ENCODE measurements at places on chromosomes 6 and 20.

GRCh38 chr6:122352981-122353664 is 46.3 kb upstream of the HSF2 start:
- DNase-seq: no peak

DNA sequence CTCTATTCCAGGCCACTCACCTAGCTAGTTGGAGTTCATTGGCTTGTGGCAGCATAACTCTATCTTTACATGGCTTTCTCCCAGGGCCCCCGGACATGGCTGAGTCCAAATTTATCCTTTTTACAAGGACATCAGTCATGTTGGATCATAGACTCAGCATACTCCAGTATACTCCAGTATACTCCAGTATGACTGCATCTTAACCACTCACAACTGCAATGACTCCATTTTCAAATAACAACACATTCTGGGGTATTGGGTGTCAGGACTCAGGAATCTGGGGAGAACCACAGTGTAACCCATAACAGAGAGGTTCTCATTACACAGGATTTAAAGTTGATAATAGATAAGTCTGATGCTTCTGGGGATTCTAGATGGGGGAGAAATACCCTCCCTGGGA is 53.8 kb upstream of the TSHZ2 start:
- no peak for DNase-seq

GRCh38 chr6:73302339-73302738 is 39.3 kb upstream of the KHDC1 start:
- DNase-seq: no peak

DNA sequence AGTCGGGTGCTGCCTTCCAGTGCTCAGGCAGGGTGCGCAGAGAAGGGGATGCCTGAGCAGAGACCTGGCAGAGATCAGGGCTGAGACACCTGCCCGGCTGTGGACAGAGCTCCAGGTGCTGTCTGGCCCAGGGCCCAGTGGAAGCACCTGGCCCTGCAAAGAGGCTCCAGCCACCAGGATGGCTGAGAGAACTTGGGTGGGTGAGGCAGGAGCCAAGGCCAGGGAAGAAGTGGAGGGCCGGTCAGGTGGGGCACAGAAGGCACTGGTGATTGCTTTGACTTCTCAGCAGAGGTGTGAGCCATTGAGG is 31.2 kb downstream of the PNLDC1 start:
- no peak for DNase-seq

DNA sequence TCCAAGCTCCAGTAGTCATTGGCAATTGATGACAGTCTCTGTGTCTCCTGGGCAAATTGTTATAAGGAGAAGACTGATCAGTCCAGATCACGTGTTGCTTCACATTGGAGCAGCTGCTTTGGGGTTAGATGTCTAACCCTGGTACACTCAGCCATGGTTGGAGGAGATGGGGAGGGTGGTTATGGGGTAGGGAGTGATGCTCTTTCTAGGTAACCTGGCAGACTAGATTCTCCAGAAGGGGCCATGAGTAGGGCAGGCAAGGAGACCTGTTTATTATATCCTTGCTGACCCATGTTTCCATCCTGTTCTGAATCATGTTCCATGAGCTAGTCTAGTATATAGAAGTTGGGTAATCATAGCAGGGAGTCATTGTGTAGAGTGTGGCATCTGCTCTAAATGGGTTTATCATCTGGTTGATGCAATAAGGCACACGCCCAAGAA is 50.8 kb upstream of the BACH2 start:
- DNase-seq: peak; percentile 39

- no peak for DNase-seq
These were observed 77.1 kb upstream of the RNF217 start for GRCh38 chr6:124885171-124885570.

- no peak for DNase-seq
These were observed 2.6 kb downstream of the RPS10 start for GRCh38 chr6:34423254-34423653.

DNA sequence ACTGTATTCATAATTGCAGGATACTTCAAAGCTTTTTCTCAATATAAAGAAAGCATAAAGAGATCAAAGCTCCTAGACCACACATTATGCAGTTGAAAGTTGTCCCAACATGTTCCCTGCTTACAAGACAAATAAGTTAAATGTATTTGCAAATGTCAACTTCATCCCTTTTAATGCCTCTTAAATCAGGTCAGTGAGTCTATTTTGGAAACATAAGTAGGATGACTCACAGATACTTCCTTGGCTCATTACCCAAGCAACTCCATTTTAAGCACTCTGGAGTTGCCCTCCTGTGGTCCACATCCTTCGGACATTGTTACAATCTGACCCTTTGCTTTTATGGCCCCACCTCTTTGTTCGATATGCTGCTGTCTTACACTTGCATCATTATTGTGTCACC is 162.0 kb downstream of the FAXC start:
- DNase-seq: no peak

GRCh38 chr20:19609642-19610223 is 148.3 kb upstream of the RIN2 start:
- no peak for DNase-seq

GRCh38 chr6:39370390-39370789 is 47.9 kb upstream of the KCNK16 start:
- no peak for DNase-seq

- DNase-seq: no peak
These were observed 756.1 kb upstream of the EPHA7 start for GRCh38 chr6:94175465-94175864.

DNA sequence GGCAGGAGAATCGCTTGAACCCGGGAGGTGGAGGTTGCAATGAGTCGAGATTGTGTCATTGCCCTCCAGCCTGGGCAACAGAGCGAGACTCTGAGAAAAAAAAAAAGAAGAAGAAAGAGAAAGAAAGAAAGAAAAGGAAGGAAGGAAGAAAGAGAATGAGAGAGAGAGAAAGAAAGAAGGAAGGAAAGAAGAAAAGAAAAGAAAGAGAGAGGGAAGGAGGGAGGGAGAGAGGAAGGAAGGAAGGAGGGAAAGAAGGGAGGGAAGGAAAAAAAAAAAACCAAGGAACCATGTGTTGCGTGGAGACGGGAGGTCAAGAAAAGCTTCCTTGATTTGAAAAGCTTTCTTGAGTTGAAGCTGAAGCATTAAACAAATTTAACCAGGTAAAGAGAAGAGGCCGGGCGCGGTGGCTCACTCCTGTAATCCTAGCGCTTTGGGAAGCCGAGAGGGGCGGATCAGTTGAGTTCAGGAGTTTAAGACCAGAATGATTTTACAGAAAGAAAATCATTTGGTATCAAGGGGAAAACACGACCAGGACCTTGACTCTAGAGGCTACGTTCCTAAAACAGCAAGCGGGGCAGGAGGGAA is 90.5 kb upstream of the PRSS16 start:
- DNase-seq: no peak

GRCh38 chr6:52994839-52995088 is 320 bp downstream of the GSTA4 start:
- no peak for DNase-seq

GRCh38 chr20:2816583-2817340 is 598 bp downstream of the TMEM239 start:
- DNase-seq: no peak

DNA sequence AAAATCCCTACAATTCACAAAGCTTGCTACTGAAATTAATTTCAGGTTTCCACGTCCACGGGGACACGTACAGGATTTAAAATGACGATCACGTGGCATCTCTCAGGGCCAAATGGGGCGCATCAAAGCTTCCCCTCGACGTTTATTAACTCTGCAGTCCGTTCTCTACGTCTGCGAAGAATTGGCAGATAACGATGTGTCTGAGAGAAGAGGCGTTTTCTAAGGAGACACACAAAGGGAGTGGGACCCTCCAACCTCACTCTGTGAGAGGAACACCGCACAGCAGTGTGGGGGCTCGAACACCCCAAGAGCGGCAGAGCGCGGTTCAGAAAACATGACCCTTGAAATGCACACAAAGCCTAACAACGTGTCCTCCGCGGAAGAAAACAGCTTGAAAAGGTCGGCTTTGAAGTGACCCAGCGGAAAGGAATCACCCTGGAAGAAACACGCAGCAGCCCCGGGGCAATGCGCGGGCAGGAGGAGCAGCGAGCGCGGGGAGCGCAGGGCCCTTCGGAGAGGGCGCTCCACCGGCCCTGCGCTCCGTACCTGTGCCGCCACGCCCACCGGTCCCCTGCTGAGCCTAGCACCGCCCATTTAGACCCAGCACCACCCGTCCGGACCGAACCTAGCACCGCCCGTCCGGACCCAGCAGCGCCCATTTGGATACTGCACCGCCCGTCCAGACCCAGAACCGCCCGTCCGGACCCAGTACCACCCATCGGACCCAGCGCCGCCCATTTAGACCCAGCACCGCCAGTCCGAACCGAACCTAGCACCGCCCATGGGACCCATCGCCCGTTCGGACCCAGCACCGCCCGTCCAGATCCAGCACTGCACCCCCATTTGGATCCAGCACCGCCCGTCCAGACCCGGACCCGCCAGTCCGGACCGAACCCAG is 1.1 kb upstream of the AFDN start:
- no peak for DNase-seq

GRCh38 chr6:89050697-89051096 is 29.9 kb upstream of the PNRC1 start:
- no peak for DNase-seq

- DNase-seq: no peak
These were observed 131.2 kb upstream of the SPACA1 start for GRCh38 chr6:87916446-87916845.

- peak; percentile 92 for DNase-seq
These were observed 33.0 kb downstream of the SLCO4A1 start for GRCh38 chr20:62675156-62675876.

DNA sequence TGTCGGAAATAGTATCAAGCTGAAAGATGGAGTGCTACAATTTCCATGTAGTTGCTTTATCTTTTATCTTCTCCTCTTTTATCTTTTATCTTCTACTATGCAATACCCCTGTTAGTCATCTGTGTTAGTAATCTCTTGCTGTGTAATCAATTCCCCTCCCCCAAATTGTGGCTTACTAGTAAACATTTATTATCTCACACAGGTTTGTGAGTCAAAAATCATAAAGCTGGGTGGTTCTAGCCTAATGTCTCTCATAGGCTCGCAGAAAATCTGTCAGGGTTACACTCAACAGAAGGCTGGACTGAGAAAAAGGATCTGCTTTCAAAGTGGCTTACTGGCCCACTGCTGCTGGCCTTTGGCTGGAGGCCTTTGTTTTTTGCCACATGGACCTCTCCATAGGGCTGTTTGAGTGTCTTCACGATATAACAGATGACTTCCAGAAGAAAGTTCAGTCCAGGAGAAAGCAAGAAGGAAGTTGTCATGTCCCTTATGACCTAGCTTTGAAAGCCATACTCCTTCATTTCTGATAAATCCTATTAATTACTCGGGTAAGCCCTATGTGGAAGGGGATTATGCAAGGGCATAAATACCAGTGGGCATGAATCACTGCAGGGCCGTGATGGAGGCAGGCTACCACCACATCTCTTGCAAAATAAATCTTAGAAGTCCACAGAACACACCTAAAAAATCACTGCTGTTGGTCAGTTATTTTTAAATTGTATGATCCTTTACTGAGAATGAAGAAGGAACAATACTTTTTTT is 24.5 kb upstream of the PTCHD4 start:
- DNase-seq: no peak

DNA sequence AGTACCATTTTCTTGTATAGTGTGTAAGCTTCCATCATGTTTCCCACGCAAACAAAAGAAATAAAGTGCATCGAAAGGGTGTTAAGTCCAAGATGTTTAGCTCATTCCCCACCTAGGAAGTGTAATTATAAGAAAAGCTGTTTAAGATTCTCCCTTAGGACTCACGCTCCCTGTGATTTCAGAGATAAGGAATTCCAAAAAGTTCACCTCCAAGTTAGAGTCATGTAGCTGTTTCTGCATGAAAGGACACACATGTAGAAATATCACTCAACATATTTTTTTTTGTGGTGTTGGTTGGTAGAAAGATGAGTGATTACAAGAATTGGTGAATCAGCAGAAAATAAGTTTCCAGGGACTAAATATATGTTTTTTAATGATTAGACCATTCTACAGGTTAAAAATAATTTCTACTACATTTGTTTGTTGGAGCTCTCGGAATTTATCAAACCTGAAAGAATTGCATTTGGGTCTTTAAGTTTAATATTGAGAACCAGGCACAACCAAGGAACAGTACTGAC is 10.4 kb downstream of the OPN5 start:
- DNase-seq: no peak

DNA sequence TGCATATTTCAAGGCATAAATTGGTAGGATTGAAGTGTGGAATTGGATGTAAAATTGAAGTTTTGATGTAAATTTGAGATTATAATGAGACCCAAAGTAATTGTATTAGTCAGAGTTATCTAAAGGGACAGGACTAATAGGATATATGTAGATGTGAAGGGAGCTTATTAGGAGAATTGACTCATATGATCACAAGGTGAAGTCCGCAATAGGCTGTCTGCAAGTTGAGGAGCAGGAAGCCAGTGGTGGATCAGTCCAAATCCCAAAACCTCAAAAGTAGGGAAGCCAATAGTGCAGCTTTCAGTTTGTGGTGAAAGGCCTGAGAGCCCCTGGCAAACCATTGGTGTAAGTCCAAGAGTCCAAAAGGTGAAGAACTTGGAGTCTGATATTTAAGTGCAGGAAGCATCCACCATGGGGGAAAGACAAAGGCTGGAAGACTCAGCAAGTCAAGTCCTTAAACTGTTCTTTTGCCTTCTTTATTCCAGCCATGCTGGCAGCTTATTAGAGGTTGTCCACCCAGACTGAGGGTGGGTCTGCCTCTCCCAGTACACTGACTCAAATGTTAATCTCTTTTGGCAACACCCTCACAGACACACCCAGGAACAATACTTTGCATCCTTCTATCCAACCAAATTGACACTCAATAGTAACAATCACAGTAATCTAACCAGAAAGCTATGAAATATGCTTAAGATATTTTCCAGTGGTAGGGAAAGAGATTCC is 442.6 kb upstream of the PTCHD4 start:
- DNase-seq: no peak

GRCh38 chr6:117629119-117629660 is 26.9 kb upstream of the GOPC start:
- no peak for DNase-seq

- DNase-seq: no peak
These were observed 12.4 kb upstream of the PDE7B start for GRCh38 chr6:135839121-135839520.

DNA sequence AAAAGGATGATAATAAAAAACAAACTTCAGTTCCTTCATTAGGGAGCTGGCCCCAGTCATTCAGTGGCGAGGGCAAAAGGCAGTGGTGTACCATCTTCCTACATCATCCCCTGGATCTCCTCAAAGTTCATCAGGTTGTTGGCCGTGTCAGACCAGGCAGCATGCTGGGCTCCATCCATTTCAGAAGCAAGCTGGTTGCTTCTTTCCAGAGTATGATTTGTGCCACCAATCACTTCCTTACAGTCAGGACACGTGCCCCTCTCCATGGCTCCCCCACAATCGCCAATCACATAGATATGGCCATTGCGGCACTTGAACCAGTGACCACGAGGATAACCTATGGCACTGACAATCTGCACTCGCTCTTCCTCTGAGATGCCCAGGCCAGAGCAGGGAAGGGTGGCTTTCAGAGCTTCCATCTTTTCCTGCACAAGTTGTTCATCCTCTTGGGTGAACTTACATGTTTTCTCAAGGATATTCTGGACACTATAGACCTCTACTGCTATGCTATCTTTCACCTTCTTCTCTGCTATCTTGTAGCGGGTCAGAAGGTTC is 28.0 kb downstream of the DDX27 start:
- no peak for DNase-seq

GRCh38 chr20:44727039-44727438 is 11.9 kb downstream of the CCN5 start:
- no peak for DNase-seq

- DNase-seq: peak; percentile 45
These were observed 120.4 kb upstream of the RIPOR2 start for GRCh38 chr6:25056130-25056529.

- DNase-seq: no peak
These were observed 18.4 kb upstream of the RBBP8NL start for GRCh38 chr20:62445553-62446340.

GRCh38 chr6:143339223-143339622 is 111.3 kb downstream of the ADAT2 start:
- DNase-seq: no peak
